Urothelium cell line (cell line): ENCODE measurements at places on chromosomes 7 and 10.

DNA sequence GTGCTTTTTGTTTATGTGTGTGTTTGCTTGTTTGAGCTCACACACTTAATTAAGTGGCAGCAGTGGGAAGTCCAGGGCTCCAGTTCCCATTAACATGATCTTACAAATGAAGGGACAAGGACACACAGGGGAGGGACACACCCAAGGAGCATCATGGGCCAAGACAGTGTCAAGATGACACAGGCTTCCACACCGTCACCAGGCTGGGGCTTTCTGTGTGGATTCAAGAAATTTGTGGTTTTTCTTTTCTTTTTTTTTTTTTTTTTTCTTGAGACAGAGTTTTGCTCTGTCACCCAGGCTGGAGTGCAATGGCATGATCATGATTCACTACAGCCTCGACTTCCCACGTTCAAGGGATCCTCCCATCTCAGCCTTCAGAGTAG, 173.6 kb downstream of the KIAA1217 start:
- peak; percentile 36 for DNase-seq

- DNase-seq, result no peak
Measured at GRCh38 chr7:155276800-155277375, 20.8 kb upstream of the INSIG1 start.

GRCh38 chr7:38291650-38292049, 18.2 kb upstream of the TARP start:
- DNase-seq, result no peak

GRCh38 chr7:151597541-151598444, 78.1 kb upstream of the RHEB start:
- DNase-seq, result peak; percentile 33

- no peak for DNase-seq
Measured at GRCh38 chr7:130922206-130923112, 188.5 kb upstream of the KLF14 start.

GRCh38 chr10:102781921-102782557, 38.3 kb downstream of the WBP1L start:
- DNase-seq, result no peak

GRCh38 chr7:6271694-6272440, 557 bp downstream of the CYTH3 start:
- DNase-seq, result peak; percentile 47

DNA sequence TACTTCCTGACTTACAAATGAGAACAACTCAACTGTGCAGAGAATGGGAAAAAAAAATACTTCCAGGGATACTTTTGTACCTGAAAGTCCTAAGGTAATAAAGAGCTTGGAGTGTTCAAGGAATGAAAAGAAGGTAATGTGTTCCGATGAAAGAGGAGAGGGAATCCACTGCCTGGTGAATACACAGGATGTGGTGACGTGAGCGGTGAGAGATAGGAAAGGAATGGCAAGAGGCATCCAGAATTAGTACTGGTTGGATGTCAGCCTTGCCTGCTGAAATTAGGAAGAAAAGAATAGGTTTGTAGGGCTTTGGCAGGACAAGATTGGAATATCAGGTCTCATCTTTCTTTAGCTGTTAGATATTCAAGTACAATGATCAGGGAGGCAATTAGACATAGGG, 347.7 kb downstream of the POM121L12 start:
- peak; percentile 80 for DNase-seq

DNA sequence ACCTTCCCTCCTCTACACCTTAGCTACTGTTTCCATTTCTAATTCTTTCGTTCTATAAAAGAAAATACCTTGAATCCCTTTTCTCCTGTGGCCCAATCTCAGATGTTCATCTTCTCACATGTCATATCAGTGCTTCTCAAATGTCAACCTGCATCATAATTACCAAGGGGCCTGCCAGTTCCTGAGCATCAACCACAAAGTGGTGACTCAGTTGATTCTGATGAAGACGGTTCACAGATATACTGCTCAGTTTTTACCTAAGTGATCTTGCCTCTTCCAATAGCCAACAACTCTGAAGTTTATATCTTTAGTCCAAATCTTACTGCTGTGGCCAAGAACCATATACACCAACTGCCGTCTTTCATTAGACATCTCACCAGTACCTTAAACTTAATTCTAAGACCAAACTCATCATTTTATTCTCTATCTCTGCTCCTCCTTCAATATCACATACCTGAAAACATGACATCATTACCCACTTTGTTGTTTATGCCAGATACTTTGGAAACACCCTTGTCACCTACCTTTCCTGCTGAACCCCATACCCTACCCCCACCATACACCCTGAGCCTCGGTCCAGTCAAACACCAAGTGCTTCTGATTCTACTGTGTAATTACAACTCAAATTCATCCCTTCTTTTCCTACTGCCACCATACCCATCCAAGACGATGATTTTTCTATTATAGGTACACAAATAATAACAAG, 115.5 kb downstream of the LMBR1 start:
- DNase-seq, result no peak

- DNase-seq, result no peak
Measured at GRCh38 chr10:42783181-42783549, 570 bp downstream of the BMS1 start.

DNA sequence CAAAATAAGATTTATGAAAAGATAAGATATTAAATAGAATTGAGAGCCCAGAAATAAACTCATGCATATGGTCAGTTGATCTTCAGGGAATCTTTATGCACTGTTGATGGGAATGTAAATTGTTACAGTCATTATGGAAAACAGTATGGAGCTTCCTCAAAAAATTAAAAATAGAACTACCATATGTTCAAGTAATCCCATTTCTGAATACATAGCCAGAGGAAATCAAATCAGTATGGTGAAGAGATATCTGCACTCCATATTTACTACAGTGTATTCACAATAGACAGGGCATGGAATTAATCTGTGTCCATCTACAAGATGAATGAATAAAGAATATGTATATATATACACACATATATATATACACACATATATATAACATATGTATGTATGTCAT, 122.3 kb upstream of the CSTF2T start:
- no peak for DNase-seq

DNA sequence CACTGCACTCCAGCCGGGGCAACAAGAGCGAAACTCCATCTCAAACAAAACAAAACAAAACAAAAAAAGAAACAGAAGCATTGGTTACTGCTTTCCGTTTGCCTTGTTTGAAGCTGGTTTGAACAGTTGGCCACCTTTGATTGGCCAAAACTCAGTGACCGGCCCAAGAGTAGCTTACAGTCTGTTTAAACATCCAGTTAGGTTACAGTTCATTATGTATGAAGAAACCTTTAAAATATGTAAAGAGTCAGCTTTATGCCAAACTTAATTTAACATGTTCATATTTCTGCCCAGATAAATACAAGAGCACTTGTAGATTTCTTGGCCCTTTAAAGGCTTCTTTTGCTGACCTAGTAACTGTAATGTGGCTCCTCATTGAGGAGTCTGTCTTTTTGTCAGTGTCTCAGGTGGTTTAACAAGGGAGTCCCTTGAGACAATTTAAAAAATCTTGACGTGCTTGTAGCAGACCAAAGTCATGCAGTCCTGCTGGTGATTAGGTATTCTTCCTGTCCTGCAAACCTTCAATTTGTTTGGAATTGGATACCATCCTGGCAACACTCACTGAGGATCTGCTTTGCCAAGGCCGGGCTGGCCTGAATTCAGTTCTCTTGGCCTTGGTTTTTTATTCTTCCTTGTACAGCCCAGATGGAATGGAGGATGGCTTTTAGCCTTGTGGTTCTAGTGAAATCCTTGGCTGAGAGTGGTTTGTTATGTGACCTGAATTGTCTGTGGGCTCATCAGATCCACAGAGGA, 128.9 kb downstream of the PLXDC2 start:
- DNase-seq, result no peak

DNA sequence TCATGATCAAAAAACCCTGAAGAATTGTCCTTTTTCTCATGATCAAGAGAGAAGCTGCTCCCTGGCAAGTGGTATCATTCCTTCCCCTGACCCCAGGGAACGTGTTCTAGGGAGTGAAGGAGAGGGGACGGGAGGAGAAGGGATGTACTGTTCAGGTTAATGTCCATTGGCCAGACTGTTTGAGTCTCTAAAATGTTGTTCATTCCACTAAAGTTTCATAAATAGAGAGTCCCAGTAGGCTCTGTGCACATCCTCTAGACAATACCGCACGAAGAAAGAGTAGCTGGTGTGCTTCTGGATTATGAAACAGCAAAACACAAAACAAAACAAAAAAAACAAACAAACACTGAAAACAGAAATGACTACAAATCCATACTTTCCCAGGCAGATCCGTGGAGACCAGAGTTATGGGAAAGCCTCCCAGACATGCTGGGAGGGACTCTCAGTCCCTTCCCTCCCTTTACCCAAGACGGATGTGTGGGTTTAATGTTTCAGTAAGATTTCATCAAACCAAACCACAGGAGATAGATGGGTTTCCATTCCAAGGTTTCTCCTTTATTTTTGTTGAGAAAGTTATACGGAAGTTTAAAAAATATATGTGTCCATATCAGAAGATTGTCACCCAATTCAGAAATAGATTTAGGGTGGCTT, 66.5 kb upstream of the TNS3 start:
- DNase-seq, result no peak

DNA sequence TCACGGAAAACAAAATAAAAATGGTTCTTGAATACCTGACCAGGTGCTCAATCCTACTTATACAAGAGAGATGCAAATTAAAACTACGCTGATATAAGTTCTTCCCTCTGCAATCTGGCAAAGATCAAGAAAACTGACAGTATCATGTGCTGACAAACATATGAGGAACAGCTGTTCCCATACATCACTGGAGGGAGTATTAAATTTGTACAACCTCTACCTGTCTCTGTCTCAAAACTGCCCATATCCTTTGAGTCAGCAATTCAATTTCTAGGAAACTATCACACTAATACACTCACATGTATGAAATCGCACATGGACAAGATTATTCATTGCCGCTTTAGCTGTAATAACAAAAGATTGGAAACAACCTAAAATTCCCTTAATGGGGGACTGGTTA, 11.0 kb upstream of the IL6 start:
- no peak for DNase-seq

- no peak for DNase-seq
Measured at GRCh38 chr7:29330136-29330535, 135.6 kb downstream of the CHN2 start.

GRCh38 chr10:113024930-113025329, 74.9 kb downstream of the TCF7L2 start:
- no peak for DNase-seq

DNA sequence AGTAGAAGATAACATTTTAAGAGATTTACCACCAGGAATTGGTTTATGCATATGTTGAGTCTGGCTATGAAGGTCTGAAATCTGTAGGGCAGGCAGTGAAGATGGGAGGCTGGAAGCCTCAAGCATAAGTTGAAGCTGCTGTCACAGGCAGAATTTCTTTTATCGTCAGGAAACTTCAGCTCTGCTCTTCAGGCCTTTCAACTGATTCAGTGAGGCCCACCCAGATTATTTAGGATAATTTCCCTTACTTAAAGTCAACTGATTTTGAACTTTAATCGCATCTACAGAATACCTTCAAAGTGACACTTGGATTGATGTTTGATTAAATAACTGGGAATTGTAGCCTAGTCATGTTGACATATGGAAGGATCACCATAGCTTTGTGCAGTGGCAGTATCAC, 190.5 kb downstream of the PPP1R9A start:
- no peak for DNase-seq

DNA sequence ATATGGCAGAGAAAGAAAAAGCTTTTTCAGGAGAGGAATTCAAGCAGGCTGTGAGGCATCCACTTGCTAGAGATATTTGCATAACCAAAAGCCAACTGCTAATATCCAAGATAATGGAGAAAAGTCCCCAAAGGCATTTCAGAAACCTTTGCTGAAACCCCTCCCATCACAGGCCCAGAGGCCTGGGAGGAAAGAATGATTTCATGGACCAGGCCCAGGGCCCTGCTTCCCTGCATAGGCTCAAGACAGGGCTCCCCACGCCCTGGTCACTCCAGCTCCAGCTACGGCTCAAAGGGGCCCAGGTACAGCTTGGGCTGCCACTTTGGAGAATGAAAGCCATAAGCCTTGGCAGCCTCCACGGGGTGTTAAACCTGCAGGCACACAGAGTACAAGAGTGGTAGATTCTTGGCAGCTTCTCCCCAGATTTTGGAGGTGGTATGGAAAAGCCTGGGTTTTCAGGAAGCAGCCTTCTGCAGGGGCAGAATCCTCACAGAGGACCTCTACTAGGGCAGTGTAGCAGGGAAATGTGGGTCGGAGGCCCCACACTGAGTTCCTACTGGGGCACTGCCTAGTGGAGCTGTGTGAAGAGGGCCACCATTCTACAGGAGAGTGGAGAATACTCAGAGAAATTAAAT, 5.6 kb upstream of the RSU1 start:
- no peak for DNase-seq

GRCh38 chr7:107381453-107381852, 88.4 kb upstream of the GPR22 start:
- DNase-seq, result no peak

GRCh38 chr7:66353547-66353946, 148.4 kb downstream of the TPST1 start:
- DNase-seq, result no peak

- no peak for DNase-seq
Measured at GRCh38 chr7:134245253-134245652, 71.5 kb downstream of the SLC35B4 start.

DNA sequence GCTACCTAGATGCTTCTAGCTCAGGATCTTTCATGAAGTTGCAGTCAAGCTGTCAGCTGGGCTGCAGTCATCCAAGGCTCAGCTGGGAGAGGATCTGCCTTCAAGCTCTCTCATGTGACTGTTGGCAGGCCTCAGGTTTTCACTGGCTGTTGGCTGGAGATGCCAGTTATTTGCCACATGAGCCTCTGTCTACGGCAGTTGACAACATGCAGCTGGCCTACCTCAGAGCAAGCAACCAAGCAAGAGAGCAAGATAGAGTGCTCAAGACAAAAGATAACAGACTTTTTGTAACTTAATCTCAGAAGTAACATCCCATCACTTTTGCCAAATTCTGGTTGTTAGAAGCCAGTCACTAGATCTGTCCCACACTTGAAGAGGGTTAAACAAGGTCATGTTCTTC, 125.8 kb downstream of the TPST1 start:
- DNase-seq, result no peak

GRCh38 chr10:79403441-79404230, 41.8 kb downstream of the ZCCHC24 start:
- peak; percentile 88 for DNase-seq

- DNase-seq, result no peak
Measured at GRCh38 chr7:150401424-150401790, 22.3 kb downstream of the ZNF775 start.

DNA sequence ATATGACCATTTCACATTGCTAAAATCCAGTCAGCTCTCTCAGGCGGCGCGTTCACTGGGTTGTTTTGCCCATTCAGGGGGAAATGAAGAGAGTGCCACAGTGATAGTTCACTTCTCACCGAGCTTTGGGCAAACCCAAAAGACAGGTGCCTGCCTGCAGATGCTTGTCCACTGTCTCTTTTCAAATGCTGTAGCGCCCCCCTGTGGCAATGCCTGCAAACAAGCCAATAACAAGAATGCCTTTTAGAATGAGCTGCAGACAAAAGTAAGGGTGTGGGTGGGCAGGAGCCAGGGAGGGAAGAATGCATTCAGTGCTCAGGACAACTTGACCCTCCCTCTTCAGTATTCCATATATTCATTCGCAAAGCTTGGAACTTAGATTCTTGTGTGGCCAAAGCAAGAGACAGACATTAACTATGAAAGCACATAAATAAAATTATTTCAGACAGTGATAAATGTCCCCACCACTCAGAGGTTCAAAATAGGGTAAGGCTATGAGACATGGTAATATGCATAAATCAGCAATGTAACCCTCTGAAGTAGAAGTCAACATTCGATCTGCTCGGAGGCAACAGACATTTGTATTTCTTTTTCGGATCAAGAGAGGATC, 86.9 kb downstream of the JAZF1 start:
- peak; percentile 68 for DNase-seq
